D721Med (cell line): ENCODE measurements at places on chromosomes 4 and X.

- no peak for DNase-seq
Measured at GRCh38 chr4:111979921-111980320, 165.3 kb upstream of the FAM241A start.

GRCh38 chr4:128279624-128280225 lies 7.9 kb downstream of the PGRMC2 start:
- DNase-seq: no peak

GRCh38 chrX:65148232-65148631 lies 172.0 kb upstream of the ZC4H2 start:
- no peak for DNase-seq

DNA sequence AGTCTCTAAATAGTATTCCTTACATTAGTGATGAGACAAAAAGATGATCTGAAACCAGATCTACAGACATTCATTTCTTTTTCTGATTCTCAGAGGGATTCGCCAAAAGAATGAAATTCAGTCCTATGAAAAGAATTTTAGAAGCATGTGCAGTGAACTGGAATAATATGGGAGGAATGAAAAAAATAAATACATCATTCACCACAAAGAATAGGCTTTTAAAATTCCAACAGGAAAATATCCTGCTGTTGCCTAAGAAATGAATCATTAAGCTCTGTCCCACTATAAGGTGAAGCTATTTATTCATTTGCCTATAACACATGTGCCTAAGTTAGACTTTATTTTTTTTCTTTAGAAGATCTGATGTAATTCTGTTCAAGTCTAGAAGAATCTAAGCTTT lies 165.9 kb downstream of the IL15 start:
- DNase-seq: no peak

DNA sequence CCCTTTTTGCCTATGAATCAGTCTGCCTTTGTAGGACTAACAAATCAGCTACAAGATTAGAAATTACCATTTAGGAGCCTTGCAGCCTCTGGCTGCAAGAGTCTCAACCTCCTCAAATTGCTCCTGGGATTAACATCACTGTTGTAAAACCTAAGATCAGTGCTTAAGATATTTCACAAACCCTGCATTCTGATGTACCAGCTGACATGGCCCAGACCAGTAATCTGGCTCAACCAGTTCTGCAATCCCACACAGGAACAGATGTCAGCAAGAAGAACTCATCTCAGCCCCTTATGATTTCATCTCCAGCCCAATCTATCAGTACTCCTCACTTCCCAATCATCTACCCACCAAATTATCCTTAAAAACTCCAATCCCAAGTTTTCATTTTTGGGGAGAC lies 32.5 kb upstream of the AADAT start:
- DNase-seq: no peak

DNA sequence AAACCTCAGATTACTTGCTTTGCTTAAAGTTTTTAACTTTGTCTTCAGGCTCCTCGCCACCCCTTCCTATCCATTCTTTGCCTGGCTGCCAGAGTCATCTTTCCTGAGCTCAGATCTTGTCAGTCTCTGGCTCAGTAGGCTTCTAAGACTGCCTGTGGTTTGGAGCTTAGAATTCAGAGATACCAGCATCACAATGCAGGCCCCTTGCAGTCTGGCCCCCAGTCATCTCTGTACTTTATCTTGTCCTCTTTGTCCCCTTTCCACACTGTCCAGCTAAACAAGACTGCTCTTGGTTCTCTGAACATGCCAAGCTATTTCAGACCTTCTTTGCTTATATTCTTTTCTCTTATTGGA lies 3.0 kb downstream of the KIAA0232 start:
- DNase-seq: no peak

DNA sequence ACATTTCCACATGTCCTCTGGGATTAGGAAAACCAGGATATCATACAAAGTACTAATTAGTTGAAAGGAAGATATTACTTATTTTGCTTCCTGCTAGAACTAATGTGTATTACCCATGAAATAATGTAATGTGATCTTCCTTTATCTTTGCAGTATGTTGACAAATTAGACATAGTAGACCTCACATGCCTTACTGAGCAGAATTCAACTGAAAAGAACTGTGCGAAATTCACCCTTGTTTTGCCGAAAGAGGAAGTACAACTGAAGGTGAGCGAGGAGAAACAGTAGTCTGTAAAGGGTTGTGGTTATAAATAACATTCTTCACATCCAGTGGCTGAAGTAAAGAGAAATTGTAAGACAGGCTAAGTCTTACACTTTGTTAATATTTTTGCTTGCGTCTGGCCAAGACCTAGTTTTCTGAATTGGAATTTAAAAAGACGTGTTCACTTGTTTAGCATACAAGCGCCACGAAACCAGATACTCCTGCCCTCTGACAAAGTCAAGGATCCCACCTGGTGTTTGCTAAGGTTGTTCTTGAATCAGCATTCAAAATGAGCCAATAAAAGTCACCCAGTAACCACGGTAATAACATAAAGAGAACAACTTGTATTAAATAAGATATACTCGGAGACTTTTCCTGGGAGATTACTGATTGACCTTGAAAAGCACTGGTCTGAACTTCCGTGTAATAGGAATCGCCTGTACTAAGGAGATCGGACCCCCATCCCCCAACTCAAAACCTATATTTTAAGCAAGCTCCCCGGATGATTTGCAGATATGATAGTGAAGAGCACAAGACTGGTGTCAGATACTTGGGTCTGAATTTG lies 16.9 kb downstream of the STAP1 start:
- DNase-seq: no peak

GRCh38 chr4:128866691-128867090 lies 57.2 kb downstream of the JADE1 start:
- DNase-seq: no peak

DNA sequence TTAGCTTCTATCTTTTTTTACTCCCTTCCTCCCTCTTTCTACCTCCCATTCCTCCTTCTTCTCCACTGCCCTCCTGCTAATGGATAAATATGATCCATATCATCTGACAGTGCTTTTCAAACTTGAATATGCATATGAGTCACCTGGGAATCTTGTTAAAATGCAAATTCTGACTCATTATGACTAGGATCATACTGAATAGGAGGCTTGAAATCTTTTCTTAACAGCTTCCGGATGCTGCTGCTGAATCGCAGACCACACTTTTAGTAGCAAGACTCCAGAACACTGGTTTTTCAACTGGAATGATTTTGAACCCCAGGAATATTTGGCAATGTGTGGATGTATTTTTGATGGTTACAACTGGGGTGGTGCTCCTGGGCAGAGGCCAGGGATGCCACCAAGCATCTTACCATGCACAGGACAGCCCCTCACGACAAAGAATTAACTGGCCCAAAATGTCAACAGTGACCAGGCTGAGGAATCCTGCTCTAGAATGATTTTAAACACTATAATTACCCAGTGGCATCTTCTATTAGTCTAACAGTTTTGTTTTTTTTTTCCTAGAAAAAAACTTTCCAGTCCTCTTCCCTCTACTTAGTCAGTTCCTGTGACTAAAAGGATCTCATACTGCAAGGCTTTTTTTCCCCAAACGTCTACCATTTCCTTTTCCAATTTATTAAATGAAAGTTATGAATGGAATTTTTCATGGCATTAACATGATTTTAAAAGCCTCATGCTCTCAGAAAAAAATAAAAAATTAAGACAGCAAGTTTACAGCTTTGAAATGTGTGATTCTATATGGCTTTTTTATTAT lies 10.6 kb upstream of the PYURF start:
- no peak for DNase-seq

DNA sequence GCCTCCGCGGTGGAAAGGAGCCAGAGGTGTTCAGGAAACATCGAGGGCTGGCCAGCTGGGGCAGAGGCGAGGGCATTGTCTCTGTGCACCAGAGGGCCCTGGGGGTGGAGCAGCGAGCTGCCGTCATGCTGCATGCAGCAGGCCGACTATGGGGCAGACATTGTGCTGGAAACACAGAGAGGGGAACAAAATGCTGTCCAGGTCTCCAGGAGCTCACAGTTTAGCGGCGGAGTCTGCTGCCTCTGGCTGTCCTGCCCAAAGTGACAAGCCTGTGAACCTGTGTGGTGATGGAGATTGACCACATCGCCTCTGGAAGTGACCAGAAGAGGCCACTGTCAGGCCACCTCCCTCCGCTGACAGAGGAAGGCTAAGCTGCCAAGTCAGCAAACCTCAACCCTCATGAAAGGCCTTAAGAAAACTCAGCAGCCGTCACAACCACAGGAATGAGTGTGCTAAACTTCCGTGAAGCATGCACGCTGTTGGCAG lies 20.1 kb upstream of the SASH3 start:
- DNase-seq: no peak

DNA sequence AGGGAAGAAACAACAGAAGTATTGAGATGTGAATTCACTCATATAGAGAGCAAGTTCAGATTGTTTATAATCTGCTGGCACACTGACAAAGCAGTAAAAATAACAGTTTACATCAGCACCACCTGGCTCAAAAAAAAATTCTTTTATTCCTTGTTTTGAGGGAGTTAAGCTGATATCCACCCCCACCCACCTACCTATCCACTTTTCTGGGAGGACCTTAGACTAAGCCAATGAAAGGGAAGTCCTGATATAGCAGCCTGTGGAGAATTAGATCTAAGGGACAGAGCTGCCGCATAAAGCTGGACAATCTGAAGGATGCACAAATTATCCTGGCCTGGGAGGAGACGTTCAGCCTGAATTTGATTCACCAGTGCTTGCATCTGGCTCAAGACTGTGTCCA lies 264.5 kb downstream of the RCHY1 start:
- DNase-seq: no peak

- no peak for DNase-seq
Measured at GRCh38 chrX:2351321-2351720, 149.5 kb downstream of the DHRSX start.

DNA sequence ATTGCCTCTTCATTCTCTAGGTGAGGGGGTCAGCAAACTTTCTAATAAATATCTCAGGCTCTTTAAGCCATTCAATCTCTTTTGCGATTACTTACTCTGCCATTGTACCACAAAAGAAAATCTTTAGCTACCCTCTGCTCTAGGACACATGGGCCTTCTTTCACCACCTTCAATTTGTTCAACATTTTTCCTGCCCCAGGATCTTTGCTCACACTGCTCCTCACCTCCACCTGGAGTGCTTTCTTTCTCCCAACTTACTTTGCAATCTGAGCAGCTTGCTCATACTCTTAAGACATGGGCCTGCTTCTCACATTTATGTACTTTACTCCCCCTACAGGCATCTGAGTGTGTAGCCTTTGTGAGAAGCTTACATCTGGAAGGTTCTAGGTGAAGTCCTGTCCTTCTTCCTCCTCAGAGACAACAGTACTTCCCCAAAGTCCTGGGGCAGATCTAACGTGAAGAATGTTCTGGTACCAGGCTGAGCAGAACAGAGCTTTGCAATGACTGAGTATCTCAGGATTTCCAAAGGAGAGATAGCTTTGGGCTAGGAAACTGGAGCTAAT lies 55.0 kb upstream of the PRDM5 start:
- no peak for DNase-seq

GRCh38 chr4:72374159-72374558 lies 194.9 kb downstream of the ADAMTS3 start:
- DNase-seq: no peak

DNA sequence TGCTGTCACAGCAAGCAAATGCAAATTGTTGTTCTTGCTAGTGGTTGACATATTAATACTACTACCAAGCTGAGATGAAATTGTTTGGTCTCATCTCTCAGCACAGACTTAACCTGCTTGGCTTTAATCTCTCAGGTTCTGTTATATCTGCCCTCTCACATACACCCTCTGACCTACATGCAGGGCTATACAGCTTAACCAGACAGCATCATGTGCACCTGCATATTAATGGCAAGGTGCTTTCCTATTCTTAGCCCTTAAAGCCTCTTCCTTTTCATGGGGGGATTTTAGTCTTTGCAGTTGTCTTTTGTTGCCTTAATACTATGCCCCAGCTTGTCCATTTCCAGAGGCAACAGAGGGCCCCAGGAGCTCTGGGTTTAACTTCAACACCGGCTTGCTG lies 114.5 kb downstream of the NR3C2 start:
- no peak for DNase-seq

- DNase-seq: no peak
Measured at GRCh38 chr4:23312686-23313085, 577.2 kb downstream of the PPARGC1A start.

DNA sequence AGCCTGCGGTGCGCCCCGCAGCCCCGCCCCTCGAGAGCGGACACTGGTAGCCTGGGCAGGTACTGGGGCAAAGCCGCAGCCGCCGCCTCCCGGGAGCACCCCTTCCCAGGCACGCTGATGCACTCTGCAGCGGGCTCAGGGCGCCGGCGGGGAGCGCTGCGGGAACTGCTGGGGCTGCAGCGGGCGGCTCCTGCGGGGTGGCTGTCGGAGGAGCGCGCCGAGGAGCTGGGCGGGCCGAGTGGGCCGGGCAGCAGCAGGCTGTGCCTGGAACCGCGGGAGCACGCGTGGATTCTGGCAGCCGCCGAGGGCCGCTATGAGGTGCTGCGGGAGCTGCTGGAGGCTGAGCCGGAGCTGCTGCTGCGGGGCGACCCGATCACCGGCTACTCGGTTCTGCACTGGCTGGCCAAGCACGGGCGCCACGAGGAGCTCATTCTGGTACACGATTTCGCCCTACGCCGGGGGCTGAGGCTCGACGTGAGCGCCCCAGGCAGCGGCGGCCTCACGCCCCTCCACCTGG lies 401 bp downstream of the SOWAHD start:
- DNase-seq: no peak

- no peak for DNase-seq
Measured at GRCh38 chr4:48762408-48762807, 17.7 kb downstream of the FRYL start.

DNA sequence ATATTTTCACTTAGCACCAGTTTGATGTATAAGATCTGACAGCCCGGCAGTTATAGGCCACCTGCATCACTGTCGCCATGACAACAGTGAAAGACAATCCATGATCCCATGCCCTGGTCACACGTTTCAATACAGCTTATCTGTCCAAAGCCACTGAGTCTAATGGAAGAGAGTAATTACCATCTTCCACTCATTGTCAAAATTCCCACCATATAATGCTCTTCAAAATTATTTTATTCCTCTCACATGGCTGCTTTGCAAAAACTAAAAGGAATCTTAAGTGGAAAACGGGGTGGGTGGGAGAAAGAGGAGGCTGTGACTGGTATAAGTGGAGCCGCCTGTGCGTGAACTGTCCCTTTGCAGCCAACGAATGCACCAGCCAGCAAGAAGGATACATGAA lies 44.2 kb downstream of the MAML3 start:
- no peak for DNase-seq

GRCh38 chrX:38627683-38628082 lies 66.3 kb downstream of the TSPAN7 start:
- no peak for DNase-seq
